ENCODE measurements at places on chromosomes 7 and 10.

- DNase-seq, result no peak
Observed at GRCh38 chr7:72078856-72079255, 333.3 kb downstream of the CALN1 start.

DNA sequence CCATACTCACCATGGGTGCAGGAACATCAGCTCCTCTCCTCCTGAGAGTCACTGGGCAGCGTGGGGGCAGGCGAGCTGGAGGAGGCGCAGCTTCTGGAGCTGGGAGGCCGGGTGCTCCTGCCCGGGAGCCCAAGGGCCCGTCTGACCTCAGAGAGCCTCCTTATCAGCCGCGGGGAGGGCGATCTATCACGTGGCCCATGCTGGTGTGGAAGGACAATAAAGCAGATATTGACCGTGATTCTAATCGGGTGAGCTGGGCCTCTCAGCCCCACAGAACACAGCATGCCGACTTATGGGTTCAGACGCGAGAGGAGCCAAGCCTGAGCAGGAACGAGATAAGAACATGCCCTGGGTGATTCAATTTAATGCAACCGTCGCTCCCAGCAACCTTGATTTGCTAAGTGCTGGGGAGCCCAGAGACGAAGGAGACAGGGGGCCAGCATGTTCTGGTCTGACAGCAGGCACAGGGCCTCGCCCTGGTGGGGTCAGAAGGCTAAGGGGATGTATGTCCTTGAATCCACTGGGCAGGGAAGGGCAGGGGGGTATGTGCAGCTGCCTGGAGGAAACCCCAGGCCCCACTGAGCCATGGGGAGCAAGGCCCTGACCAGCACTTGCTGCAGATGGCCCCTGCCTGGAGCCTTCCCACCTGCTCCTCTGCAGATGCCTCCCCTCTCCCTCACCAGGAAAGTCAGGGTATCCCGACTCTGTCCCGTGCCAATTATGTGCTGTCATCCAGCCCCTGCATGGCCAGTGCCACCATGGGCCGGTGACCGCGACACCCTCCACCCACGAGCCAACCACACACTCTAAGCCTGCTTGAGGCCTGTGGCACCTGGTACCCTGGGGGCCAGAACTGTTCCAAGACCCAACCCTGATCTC is 95.3 kb upstream of the RET start:
- DNase-seq, result no peak

- no peak for DNase-seq
Observed at GRCh38 chr7:128041203-128041602, 10.0 kb upstream of the LRRC4 start.

DNA sequence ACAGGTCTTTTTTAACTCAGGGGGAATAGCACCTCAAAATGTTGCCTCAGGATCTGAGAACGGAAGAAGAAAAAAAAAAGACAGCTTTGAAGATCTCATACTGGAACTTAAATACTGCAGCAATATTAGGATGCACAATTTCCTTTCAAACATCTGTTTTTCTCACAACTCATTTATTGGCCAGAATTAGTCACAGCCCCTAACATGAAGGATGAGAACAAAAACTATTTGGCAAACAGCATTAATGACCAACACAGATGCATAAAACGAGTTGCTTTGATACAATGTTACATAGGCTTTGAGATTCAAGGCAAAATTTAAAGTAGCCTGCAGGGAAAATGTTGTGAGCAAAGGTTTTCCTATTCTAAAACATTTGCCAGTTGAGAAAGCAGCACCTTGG is 36.5 kb downstream of the JMJD1C start:
- no peak for DNase-seq

DNA sequence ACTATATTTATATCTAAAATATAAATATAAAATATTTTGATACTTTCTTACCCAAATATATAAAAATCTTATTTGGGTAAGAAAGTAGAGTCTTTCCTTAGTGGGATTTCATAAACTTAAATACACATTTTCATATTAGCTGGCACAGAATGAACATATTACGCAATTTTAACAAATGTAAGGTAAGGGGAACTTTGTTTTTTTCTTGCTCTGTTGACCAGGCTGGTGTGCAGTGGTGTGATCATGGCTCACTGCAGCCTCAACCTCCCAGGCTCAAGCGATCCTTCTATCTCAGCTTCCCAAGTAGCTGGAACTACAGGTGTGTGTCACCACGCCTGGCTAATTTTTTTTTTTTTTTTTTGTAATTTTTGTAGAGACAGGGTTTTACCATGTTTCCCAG is 18.3 kb downstream of the CYP26A1 start:
- DNase-seq, result no peak

GRCh38 chr7:88465600-88465999 is 158.9 kb upstream of the STEAP4 start:
- no peak for DNase-seq

DNA sequence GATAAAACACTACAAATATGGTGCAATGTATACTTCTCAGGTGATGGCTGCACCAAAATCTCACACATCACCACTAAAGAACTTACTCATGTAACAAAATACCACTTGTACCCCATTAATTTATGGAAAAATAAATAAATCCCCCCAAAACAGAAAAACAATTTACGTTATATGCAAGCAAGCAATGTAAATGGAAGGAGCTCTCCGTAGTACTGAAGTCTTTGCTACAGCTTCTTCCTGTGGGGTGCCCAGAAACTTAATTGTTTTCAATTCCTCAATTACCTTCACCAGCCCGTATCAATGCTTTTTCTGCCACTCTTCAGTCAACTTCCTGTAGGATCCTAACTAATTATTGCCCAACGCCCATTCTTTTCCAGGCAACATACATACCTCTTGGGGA is 138.1 kb downstream of the RELN start:
- no peak for DNase-seq

- no peak for DNase-seq
Observed at GRCh38 chr10:35342183-35342753, 6.0 kb downstream of the CCNY start.

DNA sequence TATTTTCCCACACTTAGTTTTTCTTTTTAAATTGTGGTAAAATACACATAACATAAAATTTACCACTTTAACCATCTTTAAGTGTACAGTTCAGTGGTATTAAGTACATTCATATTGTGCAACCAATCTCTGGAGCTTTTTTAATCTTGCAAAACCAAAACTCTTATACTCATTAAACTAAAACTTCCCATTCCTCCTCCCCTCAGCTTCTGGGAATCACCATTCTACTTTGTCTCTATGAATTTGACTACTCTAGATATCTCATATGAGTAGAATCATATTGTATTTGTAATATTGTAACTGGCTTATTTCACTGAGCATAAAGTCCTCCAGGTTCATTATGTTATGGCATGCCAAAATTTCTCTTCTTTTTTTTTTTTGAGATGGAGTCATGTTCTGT is 86.4 kb upstream of the JAZF1 start:
- no peak for DNase-seq

GRCh38 chr7:151018421-151019129 is 5.7 kb downstream of the ATG9B start:
- DNase-seq, result no peak

DNA sequence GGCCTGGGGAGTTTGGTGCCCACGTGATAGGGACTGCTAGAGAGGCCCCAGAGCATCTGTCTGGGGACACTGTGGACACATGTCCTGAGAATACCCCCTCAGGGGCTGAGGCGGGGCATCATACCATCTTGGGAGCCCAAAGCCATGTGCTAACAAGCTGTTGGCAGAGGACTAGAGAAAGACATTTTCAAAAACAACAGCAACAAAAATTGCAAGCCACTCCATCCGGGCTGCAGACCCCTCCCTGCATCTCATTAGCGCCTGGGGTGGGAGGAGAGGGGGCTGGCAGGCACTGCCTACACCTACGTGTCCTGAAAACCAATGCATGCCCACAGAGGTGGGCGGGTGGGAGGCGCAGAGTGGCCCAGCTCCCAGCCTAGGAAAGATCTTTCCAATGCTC is 507.4 kb upstream of the PODXL start:
- no peak for DNase-seq

DNA sequence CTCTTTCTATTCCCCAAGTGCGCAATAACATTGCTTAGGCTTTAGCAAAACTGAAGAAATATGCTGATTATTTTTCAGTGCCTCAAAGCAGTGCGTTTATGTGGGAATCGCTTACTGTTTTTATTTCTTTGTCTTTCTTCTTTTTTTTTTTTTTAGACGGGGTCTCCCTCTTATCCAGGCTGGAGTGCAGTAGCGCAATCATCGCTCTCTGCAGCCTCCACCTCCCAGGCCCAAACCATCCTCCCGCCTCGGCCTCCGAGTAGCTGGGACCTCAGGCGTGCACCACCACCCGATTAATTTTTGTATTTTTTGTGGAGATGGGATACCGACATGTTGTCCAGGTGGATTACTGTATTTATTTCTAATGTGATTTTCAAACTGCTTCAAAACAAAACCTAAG is 1.2 kb downstream of the DENND10 start:
- DNase-seq, result no peak

GRCh38 chr7:149625340-149625946 is 127.8 kb upstream of the ZNF746 start:
- peak; percentile 44 for DNase-seq

DNA sequence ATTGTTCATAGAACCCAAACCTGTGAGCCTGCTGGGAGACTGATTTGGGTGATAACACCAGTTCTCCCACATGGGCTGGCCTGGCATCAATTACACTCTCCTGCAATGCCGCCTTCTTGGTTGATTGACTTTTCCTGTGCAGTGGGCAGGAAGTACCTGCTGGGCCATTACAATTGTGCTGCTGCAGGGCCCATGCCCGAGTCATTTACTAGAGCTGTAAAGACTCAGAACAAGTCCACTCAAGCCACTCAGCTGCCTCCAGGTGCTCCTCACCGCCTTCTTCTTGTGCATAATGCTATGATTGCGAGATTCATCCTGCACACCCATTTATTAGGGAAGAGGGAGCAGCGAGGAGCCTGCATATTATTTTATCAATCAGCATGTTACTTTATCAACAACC is 264.0 kb downstream of the TCERG1L start:
- DNase-seq, result no peak

DNA sequence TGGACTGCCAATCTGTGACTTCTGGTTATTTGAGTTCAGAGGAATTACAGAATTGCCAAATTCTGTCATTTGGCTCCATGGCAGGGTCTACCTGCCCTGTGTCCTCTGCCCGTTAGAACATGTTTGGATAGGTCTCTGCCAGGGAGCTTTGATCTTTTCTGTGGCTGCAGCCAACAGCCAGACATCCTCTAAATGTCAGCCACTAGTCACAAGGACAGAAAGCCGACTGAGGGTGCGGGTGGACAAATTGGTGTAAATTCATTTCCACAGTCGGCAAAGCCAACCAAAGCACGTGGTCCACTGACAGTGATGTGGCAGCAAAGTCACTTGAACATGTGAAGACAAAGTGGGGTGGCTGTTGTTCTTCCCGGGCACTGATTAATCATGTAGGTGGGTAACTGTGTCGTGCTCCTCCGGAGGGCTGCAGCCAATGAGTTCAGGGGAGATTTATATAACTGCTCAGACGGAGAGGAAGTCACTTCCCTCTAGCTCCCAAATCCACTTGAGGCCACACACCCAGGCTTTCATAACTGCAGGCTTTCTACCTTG is 26.7 kb upstream of the CAMK1D start:
- no peak for DNase-seq

DNA sequence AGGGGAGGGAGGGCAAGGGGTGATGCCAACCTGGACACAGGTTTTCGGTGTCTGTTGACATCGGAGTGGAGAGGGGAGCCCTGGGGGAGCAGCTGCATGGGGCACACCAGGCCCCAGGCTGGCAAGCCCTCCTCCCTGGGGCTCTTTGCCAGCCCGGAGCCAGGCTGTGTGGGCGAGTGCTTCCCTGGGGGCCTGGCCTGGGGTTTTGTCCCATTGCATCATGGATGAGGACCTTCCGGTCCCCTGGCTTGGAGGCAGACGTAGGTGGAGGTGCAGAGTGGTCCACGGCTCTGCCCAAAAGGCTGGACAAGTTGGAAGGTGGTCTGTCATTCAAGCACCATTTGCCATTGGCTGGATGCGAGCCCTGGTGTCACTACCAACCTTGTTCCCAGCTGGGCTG is 34.8 kb downstream of the ZMIZ1 start:
- no peak for DNase-seq

GRCh38 chr7:19401461-19401860 is 256.2 kb upstream of the FERD3L start:
- no peak for DNase-seq

- DNase-seq, result no peak
Observed at GRCh38 chr7:126557271-126557670, 695.5 kb downstream of the GRM8 start.

DNA sequence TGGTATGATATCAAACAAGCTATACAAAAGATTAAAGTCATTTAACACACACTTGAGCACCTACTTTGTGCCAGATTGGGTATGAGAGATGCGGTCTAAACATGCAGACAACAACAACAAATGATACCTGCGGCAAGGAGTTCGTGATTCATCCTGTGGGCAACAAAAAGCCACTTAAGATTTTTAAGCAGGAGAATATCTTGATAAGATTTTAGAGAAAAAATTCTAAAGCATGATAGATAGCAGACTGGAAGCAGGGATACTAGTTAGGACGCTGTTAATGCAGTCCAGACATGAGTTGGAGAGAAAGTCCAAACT is 1.6 kb upstream of the KBTBD2 start:
- no peak for DNase-seq

- DNase-seq, result no peak
Observed at GRCh38 chr10:131921184-131921583, 20.4 kb downstream of the PPP2R2D start.

DNA sequence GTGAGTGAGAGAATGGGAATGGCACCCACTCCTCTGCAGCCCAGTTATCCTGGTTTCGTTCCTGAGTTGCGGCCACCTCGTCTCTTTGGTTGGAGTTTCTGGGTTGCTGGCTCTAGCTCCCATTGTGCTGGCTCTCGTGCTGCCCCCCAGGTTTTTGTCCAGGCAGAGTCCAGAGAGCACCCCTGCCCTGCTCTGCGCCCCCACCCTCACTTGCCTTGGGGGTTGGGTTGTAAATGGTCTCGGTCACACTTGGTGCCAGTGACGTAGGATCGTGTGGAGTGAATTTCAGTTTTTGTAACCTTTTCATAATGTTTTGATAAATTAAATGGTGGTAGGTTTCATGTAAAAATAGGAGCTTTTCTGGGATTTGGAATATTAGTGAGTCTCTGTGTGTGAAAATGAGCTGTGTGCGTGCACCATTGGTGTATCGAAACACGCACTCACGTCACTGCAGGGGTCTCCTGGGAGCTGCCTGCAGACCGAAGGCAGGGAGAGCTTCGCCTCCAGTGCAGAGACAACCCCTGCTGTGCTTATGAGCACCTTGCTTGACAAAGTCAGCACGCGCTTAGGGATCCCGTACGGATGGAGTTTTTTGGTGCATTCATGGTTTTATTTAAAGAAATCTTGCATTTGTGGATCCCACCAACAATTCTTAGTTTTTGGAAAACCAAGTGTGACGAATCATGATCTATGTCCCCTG is 32.9 kb downstream of the PFKP start:
- DNase-seq, result no peak
